ENCODE measurements at places on chromosomes 11 and 22.

GRCh38 chr11:118047749-118048148, 29.1 kb upstream of the TMPRSS4 start:
- no peak for DNase-seq

- DNase-seq, result no peak
Observed at GRCh38 chr11:117309310-117309709, 6.7 kb downstream of the BACE1 start.

DNA sequence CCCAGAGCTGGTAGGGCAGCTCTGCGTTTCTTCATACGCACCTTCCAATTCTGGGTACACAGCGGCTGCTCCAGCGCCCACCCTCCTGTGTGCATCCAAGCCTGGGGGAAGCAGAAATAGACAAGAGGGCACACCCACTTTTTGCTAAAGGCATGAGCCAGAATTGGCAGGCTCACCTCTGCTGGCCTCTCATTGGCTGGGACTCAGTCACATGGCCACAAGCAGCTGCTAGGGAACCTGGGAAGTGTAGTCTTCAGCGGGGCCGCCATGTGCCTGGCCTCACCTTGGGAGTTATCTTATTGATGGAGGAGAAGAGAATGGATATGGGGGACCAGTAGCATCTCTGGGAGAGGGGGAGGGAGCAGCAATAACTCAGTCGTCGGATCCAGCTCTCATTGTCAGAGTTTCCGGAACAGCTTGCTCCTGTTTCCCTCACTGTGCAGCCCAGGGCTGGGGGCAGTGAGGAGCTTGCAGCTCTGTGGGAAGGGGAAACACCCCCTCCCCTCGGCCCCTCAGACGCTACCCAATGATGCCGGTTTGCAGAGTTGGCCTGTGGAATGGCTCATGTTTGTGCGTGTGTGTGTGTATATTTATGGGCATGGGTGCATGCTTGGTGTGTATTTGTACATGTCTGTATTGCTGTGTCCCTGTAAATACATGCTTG, 11.8 kb upstream of the MIEF1 start:
- DNase-seq, result peak; percentile 62

- DNase-seq, result no peak
Observed at GRCh38 chr11:64744544-64745188, 724 bp upstream of the RASGRP2 start.

- no peak for DNase-seq
Observed at GRCh38 chr11:94934362-94934761, 39.0 kb downstream of the CWC15 start.

- no peak for DNase-seq
Observed at GRCh38 chr11:125140233-125140632, 24.3 kb upstream of the PKNOX2 start.

- no peak for DNase-seq
Observed at GRCh38 chr22:36773935-36774334, 2.0 kb downstream of the IFT27 start.

GRCh38 chr11:112163875-112164685, at the start of gene IL18:
TSS of gene IL18 (minus strand) at chr11:112164094. CDS start at chr11:112155053, 9,041 bp downstream.
- DNase-seq, result no peak

GRCh38 chr22:24325105-24325757, 54.6 kb downstream of the SPECC1L start:
- DNase-seq, result no peak

- DNase-seq, result no peak
Observed at GRCh38 chr11:119476666-119477331, 53.8 kb upstream of the THY1 start.

DNA sequence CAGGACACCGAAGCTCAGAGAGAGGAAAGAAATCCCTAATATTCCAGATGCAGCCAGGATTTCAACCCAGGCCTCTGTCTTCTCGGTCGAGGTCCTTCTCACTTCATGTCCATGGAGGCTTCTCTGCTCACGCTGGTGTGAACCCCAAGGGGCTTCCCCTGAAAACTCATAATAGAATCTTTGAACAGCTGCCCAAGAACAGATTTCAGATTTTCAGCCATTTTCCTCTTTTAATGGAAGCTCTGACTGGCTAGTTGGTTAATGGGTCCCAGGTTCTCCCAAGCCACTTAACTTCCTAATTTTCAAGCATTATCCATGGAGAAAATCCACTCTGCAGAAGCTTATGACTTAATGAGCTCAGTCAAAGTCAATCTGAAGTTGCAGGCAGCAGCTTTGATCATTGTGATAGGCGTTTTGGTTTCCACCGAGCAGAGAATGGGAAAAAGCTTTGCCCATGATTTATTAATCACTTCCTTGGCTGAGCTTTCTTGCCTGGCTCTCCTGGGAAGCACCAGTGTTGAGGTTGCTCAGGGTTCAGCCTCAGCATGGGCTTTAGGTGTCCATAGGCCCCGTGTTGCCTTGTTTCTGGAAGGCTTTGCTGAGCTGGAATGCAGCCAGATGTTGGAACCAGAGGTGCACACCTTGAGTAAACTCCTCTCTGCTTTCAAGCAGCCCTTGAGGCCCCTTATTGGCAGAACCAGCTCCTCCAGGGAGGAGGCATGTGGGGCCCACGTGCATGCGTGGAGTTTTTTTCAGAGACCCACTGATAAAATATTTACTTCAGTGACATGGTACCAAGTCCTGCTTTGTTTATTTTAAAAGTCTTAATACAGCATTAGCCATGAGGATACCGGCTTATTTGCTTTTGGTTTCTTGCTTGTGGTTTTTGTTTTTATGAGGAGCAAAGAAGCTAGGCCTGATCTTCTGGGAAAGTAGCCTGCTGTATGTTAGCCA, 25.5 kb downstream of the LDLRAD3 start:
- no peak for DNase-seq

DNA sequence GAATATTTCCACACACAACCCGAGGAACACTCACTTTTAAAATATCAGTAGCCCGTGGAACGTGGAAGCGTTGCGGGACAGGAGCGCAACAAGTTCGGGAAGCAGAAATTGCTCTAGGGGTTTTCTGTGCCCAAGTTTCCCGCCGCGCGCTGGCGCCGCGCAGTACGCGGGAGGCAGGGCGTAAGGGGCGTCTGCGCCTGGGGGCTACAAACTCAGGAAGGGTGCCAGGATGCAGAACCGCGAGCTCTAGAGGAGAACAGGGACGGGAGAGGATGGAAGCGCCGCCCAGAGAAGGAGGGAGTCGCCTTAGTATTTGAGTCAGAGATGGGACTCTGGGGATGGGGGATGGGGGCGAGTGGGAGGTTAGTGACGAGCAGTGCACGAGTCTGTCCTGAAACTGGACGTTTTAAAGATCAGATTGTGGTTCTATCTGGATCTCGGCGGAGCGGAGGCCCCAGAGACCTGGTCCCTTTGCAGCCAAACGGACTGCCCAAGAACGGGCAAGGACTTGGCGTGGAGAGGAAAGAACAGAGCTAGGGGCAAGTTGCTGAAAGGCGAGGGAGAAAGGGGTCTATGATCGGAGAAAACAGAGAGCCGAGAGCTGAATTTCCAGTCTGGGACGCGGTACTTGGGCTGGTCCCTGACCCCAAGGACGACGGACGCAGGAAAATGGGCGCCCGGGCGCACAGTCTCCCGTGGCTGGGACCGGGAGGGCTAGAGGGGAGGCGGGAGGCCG, 4.7 kb downstream of the BSX start:
- DNase-seq, result no peak

DNA sequence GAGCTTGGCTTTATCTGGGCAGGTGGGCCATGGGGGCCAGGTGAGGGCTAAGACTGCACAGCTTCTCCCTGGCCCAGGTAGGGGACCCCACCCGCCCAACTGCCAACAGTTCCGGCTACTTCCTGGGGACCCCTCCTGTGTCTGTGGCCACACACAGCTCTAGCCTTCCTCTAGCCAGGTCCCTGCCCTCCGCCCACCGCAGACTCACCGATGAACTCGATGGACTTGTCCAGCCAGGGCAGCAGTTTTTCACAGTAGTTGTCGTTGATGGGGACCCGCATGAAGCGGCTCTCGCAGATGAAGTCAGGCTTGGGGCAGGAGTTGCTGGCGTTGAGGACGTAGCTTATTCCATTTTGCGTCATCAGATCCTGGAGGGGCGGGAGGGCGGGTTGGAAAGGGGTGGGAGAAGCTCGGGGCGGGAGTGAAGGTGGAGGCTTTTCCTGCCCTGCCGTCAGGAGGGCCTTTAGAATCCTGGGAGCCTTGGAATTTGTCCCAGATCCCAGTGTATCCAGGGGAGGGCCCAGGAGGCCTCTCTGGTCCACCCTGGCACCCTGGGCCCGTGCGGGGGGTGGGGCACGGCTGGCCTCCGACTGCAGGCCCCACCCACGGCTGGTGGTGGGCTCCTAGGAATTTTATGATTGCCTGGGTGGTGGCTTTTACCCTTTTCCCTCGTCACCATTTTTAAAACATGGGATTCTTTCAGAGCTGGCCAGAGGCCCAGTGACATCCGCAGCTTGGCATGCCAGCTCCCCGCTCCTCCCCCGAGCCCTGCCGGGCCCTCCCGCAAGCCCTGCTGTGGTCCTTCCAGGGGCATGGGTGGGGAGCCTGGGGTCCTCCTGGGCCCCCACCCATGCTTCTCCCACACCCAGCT, 13.9 kb downstream of the DUSP8 start:
- no peak for DNase-seq

DNA sequence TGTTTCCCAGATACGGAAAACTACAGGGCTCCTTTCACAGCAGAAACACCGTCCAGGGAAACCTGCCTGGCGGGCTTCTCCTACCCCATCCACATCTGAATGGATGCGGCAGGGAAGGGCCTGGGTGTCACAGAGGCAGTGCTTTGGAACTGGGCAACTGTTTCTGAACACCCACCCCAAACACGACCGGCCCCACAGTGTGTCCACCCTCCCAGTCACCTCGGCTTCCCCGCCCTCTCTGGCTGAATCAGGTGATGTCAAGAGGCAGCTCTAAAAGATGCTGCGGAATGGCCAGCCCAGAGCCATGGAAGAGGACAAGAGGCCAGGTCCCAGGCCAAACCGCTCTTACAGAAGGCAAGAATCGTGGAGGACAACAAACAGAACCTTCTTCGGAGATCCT, 22.0 kb downstream of the IFT27 start:
- DNase-seq, result no peak

DNA sequence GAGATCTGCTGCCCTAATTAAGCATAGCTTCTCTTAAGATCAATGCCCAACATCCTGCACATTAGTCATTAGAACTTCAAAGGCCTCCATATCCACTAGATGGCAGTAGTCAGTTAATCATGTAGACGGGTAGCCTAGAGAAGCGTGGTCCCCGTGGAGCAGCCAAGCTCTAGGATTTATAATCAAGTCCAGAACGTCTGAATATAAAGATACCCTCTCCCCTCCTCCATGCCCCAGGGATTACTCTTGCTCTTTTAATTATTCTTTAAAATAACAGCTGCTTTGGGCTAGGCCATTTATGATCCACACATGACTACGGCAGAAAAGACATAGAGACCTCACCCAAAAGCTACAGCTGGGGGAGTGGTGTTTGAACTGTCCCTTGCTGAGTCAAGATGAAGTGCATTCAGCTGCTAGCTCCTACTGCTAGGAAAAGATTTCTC, 327.6 kb upstream of the PLET1 start:
- peak; percentile 17 for DNase-seq

DNA sequence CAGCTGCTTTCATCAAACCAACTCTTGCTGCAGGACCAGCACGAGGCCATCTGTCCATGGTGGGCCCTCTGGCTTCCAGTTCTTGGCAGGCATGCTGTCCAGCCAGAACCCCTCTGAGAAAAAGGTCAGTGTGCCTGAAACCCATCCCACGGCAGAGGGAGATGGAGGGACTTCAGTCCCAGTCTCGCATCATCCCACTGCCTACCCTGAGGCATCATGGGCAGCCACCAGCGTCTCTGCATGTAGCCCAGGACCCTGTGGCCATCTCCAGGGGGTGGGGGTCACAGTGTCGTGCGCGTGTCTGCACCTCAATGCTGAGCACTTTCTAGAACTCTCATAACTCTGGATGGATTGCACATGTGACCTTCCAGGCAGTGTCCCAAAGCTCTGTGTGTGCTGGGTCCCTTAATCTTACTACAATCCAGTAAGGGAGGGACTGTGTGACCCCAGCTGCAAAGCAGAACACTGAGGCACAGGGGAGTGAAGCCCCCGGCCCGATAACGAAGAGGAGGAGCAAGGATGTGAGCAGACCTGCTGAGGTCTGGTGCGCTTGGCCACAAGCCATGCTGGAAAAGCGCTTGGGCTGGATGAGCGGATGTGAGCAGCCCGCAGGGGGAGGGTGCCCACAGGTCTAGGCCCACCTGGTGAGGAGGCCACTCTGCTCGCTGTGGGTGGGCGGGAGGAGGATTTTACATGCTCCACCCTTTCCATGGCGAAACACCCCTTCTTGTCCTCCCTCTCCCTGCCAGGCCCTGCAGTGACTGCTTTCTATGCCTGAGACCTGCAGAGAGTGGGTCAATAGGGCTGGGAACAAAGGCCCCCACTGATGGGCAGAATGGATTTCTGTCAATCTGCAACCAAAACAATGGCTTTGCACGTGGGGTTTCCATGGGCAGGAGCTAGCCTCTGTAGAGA, 1401.0 kb downstream of the BRD1 start:
- DNase-seq, result no peak

- DNase-seq, result no peak
Observed at GRCh38 chr22:32818446-32819115, 17.1 kb downstream of the TIMP3 start.

DNA sequence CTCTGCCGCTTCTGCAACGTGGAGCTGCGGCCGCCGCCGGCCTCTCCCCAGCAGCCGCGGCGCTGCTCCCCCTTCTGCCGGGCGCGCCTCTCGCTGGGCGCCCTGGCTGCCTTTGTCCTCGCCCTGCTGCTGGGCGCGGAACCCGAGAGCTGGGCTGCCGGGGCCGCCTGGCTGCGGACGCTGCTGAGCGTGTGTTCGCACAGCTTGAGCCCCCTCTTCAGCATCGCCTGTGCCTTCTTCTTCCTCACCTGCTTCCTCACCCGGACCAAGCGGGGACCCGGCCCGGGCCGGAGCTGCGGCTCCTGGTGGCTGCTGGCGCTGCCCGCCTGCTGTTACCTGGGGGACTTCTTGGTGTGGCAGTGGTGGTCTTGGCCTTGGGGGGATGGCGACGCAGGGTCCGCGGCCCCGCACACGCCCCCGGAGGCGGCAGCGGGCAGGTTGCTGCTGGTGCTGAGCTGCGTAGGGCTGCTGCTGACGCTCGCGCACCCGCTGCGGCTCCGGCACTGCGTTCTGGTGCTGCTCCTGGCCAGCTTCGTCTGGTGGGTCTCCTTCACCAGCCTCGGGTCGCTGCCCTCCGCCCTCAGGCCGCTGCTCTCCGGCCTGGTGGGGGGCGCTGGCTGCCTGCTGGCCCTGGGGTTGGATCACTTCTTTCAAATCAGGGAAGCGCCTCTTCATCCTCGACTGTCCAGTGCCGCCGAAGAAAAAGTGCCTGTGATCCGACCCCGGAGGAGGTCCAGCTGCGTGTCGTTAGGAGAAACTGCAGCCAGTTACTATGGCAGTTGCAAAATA, 816 bp downstream of the PDE3B start:
- peak; percentile 31 for DNase-seq

GRCh38 chr22:20271114-20271994, 3.2 kb upstream of the RTN4R start:
- DNase-seq, result no peak
